ENCODE measurements at places on chromosomes 5 and 9. TPM values are rescaled to one million over a fixed set of nuclear protein-coding genes. Genes with fewer than 3 reads are reported as not detected.

DNA sequence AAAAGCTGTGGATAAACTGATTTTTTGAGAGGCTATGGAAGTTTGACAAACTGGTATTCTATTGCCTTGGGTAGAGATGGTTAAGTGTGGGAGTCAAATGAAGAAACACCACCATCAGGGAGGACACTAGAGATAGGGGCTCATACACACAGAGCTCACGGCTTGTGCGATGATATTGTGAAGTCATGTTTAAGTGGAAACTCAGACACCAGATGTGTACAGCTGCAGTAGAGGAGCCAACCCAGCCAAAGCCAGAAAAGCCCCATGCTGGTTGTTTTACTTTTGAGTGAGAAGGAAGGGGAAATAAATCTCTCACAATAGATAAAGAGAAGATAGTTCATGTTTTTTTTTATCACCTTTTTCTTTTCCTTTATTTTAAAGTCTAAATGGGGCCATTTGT lies 377.7 kb downstream of the DMRT2 start:
- no peak for DNase-seq

DEPDC1B gene
- 8.5 TPM for total RNA-seq

DNA sequence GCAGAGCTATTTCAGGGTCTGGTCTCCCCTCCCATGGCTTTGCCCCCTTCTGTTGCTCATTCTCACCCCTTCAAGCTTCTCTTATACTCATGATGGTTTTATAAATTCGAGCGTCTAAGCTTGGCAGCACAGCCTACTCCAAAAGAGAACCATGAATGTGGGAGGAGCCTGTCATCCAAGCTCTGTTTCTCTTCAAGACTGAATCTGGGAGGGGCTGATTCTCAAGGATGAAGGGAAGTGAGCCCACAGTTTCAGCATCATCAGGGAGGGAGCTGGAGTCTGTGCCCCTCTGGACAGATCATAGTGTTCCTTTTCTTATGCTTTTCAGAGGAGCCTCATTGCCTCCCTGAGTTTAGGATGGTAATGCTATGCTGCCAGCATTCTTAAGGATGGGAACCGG lies 168.6 kb downstream of the CFAP90 start:
- DNase-seq = no peak

GRCh38 chr9:2016408-2017330 lies 1.5 kb downstream of the SMARCA2 start:
- DNase-seq = peak; percentile 65

DNA sequence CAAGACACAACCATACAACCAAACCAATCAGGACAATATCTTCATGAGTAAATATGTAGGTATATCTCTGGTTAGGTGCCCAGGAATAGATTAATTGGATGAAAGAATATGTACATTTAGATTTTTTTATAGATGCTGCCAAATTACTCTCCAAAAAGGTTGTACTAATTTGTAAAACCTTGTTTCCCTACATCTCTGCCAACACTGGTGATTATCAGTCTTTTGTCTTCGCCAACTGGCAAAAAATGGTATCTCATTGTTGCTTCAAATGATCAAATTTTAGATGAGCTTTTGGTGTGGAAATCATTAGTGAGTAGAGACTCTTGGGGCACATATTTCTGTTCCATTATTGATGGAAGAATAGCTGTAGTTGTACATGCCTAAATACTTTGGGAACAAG lies 90.7 kb upstream of the ELL2 start:
- DNase-seq = no peak

DNA sequence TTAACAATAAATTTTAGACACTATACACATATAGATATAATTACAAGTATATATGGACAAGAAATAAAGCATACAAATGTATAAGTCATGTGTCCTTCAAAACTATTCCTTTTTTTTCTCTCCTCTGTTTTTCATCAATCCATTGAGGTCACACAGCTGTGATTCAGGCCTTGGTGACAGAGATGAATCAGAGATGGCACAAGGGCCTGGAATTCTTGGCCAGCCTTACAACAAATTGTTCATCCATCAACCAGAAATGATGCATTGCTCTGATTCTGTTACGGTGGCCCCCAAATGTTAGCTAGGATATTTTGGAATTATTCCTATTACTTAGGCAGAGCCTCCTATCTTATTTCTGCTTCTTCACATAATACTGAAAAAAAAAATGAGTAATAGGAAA lies 108.7 kb upstream of the MPDZ start:
- DNase-seq = no peak

All from HFFc6 (cell line).